ENCODE measurements at places on chromosomes 13 and 19. TPM values are rescaled to one million over a fixed set of nuclear protein-coding genes. Genes with fewer than 3 reads are reported as not detected.

- H3K27ac ChIP-seq, result no peak overlapping the region
- H3K4me1 ChIP-seq, result peaks cover 12% of the 10 kb centered on the region
- H3K4me3 ChIP-seq, result no peak overlapping the region
- peaks cover 32% of the 10 kb centered on the region for H3K27me3 ChIP-seq
These were observed 28.5 kb upstream of the ARGLU1 start for GRCh38 chr13:106596275-106596937.

DNA sequence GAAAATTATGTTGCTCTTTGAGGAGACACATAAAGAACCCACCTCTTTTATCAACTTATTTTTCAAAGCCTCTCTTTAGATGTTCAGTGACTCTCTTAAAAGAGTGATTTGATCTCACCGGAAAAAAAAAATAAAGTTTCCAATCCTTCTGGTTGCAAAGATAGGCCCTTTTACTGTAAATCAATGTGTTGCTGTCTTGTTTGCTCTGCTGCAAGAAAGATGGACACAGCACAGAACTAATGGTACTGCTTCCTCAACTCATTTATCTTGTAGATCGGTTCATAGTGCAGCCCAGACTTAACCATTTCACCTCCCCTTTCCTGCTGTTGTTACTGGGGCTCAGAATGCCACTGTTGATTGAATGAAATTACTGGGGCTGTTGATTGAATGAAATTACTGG is 388.9 kb upstream of the KLF12 start:
- H3K4me3 ChIP-seq, result no peak overlapping the region
- no peak for DNase-seq
- peaks cover 5% of the 10 kb centered on the region for H3K27me3 ChIP-seq
- H3K4me1 ChIP-seq, result no peaks in the 10 kb centered on the region
- no peak overlapping the region for H3K27ac ChIP-seq

- H3K36me3 ChIP-seq, result peaks cover 17% of the 10 kb centered on the region
- peaks cover 4% of the 10 kb centered on the region for H3K27me3 ChIP-seq
- peaks cover 20% of the 10 kb centered on the region for H3K4me1 ChIP-seq
- peak overlapping the region; percentile 69 for H3K27ac ChIP-seq
These were observed 14.3 kb downstream of the COL5A3 start for GRCh38 chr19:9995999-9996398.

GRCh38 chr13:29118471-29118870 is 298.3 kb downstream of the MTUS2 start:
- DNase-seq, result no peak
- H3K27ac ChIP-seq, result no peak overlapping the region
- no peaks in the 10 kb centered on the region for H3K27me3 ChIP-seq
- H3K4me3 ChIP-seq, result no peak overlapping the region
- H3K36me3 ChIP-seq, result no peaks in the 10 kb centered on the region

GRCh38 chr13:72886272-72887067 is 104.5 kb downstream of the PIBF1 start:
- H3K27ac ChIP-seq, result no peak overlapping the region
- no peak overlapping the region for H3K4me3 ChIP-seq
- no peaks in the 10 kb centered on the region for H3K27me3 ChIP-seq
- peaks cover 5% of the 10 kb centered on the region for H3K4me1 ChIP-seq

The CEACAM19 gene
- 0.39 TPM for total RNA-seq

DNA sequence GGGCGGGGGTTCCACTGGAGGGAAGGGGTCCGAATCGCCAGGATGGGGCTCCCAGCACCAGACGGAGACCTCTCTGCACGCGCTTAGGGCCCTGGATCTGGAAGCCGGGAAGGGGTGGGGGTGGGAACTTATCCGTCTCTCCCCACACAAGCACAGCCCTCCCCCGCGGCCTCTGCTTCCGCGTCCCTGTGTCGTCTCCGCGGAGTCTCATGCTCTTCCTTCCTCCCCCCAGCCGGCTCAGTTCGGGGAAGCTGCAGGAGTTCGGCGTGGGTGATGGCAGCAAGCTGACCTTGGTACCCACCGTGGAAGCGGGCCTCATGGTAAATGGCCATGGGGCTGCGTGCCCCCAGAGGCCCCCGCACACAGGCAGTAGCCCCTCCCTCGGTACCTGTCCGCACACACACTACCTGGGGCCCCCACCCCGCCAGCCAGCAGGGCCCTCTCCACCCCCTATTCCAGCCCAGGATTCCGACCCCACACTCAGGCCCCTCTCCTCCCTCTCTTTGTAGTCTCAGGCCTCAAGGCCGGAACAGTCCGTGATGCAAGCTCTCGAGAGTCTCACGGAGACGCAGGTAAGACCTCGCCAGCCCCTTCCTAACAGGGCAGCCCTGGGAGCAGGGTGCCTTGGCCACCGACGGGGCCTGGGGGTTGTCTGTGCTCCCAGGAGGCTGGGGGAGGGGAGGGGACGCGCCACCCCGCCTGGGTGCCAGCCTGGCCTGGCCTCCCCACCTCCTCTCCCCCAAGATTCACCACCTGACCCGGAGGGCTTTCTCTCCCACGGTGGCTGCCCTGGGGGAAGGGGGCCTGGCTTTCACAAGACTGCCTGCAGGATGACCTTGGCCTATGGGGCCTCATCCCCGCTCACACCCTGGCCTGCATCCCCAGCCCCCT is 3.2 kb downstream of the MIDN start:
- H3K36me3 ChIP-seq, result peaks cover 4% of the 10 kb centered on the region
- H3K4me3 ChIP-seq, result peak overlapping the region; percentile 92
- peak; percentile 50 for DNase-seq
- no peaks in the 10 kb centered on the region for H3K27me3 ChIP-seq
- H3K27ac ChIP-seq, result peak overlapping the region; percentile 93

GRCh38 chr19:35329323-35329722 is 336 bp downstream of the CD22 start:
- no peak for DNase-seq
- H3K27me3 ChIP-seq, result peaks cover 22% of the 10 kb centered on the region
- H3K27ac ChIP-seq, result no peak overlapping the region
- H3K4me3 ChIP-seq, result peak overlapping the region; percentile 47
- peaks cover 17% of the 10 kb centered on the region for H3K4me1 ChIP-seq

- H3K4me1 ChIP-seq, result peaks cover 29% of the 10 kb centered on the region
- DNase-seq, result no peak
- H3K27me3 ChIP-seq, result peaks cover 13% of the 10 kb centered on the region
These were observed 41.8 kb downstream of the TPT1 start for GRCh38 chr13:45299194-45299593.

DNA sequence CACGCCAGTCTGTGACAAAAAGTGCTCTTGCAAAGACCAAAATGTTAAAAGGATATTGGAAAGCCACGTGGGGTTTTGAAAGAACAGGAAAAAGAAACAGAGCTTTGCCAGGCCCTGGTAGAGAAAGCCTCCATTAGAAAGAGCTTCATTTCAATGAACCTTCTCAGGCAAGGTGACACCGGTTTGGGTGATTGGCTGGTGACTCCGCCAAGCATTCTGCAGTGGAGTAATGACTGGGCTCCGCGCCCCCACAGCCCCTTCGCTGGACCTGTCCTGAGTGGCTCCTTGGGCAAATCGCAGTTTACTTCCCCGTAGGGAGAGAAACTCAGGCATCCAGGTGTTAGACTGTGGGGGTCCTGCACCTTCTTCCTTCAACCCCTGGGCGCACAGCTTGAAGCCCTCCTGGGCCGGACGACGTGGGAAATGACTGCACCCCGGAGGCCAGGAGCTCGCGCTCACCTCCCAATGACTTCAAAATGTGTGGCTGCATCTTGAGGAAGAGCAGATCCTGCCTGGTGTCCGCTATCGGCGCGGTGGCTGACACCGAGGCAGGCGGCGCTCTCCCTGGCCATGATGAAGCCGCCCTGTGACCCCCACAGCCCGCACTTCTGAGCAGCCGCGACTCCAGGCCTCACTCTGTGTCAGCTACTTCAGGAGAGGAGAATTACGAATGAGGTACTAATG is 444.6 kb upstream of the SGCG start:
- no peaks in the 10 kb centered on the region for H3K4me1 ChIP-seq
- no peaks in the 10 kb centered on the region for H3K36me3 ChIP-seq
- peaks cover 36% of the 10 kb centered on the region for H3K27me3 ChIP-seq
- no peak overlapping the region for H3K27ac ChIP-seq
- no peak overlapping the region for H3K4me3 ChIP-seq
- no peak for DNase-seq

DNA sequence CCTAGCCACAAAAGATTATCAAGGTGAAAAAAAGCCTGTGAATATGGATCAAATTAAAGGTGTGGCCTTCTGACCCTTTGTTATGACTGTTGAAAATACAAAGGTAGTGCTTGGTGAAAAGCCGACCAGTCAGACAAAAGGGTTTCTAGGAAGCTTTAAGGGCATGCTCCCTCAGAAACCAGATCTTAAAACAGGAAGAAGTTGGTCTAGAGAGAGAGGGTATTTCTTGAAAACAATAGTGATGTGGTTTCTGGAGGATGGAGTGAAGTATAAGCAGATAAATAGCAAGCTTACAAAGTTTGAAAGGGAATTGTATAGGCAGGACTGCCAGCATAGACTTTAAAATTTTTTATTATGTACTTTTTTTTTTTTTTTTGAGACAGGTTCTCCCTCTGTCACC is 5.0 kb upstream of the EID2 start:
- no peaks in the 10 kb centered on the region for H3K36me3 ChIP-seq
- peaks cover 40% of the 10 kb centered on the region for H3K4me1 ChIP-seq
- no peak for DNase-seq

GRCh38 chr13:112443191-112443994 is 67.2 kb downstream of the SPACA7 start:
- peaks cover 37% of the 10 kb centered on the region for H3K27me3 ChIP-seq
- no peak overlapping the region for H3K27ac ChIP-seq
- H3K4me3 ChIP-seq, result no peak overlapping the region
- DNase-seq, result no peak
- H3K4me1 ChIP-seq, result peaks cover 3% of the 10 kb centered on the region

- H3K4me1 ChIP-seq, result peaks cover 10% of the 10 kb centered on the region
- peaks cover 6% of the 10 kb centered on the region for H3K36me3 ChIP-seq
- H3K4me3 ChIP-seq, result peak overlapping the region; percentile 89
- H3K27me3 ChIP-seq, result no peaks in the 10 kb centered on the region
These were observed 722 bp downstream of the COLGALT1 start for GRCh38 chr19:17555929-17556813.

DNA sequence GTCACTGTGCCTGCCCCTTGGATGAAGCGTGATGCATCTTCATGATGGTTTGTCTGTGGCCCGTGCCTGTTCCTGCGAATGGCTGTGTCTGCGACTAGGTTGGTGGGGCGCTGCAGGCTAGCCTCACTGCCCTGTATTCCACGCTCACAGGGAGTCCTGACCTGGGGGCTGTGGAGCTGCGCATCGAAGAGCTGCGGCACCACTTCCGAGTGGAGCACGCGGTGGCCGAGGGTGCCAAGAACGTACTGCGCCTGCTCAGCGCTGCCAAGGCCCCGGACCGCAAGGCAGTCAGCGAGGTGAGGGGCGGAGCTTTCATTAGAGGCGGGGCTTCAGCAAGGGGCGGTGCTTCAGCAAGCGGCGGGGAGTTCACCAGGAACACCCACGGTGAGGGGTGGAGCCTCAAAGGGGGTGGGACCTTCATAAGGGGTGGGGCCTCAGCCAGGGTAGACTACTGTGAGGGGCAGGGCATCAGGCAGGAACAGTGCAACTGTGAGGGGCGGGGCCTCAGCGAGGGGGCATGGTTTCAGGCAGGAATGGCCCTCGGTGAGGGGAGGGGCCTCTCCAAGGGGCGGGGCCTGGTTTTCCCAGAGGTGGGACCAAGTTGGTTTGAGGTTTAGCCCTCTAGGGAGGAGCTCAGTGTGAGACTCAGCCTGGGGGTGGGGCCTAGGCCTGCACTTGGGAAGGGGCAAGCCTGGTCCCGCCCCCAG is 17.2 kb downstream of the PKN1 start:
- no peak overlapping the region for H3K27ac ChIP-seq
- no peak overlapping the region for H3K4me3 ChIP-seq
- peaks cover 5% of the 10 kb centered on the region for H3K36me3 ChIP-seq
- peaks cover 7% of the 10 kb centered on the region for H3K4me1 ChIP-seq
- peak; percentile 38 for DNase-seq

GRCh38 chr13:45132369-45133064 is 12.2 kb downstream of the GTF2F2 start:
- H3K4me1 ChIP-seq, result peaks cover 12% of the 10 kb centered on the region
- DNase-seq, result no peak
- no peak overlapping the region for H3K4me3 ChIP-seq
- peaks cover 3% of the 10 kb centered on the region for H3K36me3 ChIP-seq
- H3K27ac ChIP-seq, result no peak overlapping the region

DNA sequence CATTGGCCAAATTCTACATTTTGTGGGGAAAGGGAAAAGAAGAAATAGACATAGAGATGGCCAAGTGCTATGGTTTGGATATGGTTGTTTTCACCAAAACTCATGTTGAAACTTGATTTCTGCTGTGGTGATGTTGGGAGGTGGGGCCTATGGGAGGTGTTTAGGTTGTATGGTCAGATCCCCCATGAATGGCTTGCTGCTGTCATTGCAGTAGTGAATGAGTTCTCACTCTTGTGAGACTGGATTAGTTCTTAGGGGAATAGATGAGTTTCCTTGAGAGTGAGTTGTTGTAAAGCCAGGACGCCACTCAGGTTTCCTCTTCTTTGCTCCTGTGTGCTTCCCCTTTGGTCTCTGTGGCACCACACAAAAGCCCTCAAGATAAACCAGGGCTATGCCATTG is 242.6 kb upstream of the RFC3 start:
- H3K4me3 ChIP-seq, result no peak overlapping the region
- H3K36me3 ChIP-seq, result no peaks in the 10 kb centered on the region
- no peak for DNase-seq
- no peak overlapping the region for H3K27ac ChIP-seq

- peak within 1 kb of the TSS; percentile 92 for H3K4me3 ChIP-seq
- H3K27ac ChIP-seq, result peak within 1 kb of the TSS; percentile 88
- H3K27me3 ChIP-seq, result no peaks in the 10 kb centered on the region
- no peaks in the 10 kb centered on the region for H3K4me1 ChIP-seq
- DNase-seq, result peak; percentile 59
- peaks cover 5% of the 10 kb centered on the region for H3K36me3 ChIP-seq
These were observed at the start of gene ZNF577 for GRCh38 chr19:51887522-51888498. TSS of gene ZNF577 (minus strand) at chr19:51887951. CDS start at chr19:51880382, 7,569 bp downstream.

GRCh38 chr13:110565296-110565695 is 3.8 kb upstream of the RAB20 start:
- no peaks in the 10 kb centered on the region for H3K36me3 ChIP-seq
- peaks cover 19% of the 10 kb centered on the region for H3K4me1 ChIP-seq
- peaks cover 35% of the 10 kb centered on the region for H3K27me3 ChIP-seq
- H3K4me3 ChIP-seq, result no peak overlapping the region
- no peak for DNase-seq

DNA sequence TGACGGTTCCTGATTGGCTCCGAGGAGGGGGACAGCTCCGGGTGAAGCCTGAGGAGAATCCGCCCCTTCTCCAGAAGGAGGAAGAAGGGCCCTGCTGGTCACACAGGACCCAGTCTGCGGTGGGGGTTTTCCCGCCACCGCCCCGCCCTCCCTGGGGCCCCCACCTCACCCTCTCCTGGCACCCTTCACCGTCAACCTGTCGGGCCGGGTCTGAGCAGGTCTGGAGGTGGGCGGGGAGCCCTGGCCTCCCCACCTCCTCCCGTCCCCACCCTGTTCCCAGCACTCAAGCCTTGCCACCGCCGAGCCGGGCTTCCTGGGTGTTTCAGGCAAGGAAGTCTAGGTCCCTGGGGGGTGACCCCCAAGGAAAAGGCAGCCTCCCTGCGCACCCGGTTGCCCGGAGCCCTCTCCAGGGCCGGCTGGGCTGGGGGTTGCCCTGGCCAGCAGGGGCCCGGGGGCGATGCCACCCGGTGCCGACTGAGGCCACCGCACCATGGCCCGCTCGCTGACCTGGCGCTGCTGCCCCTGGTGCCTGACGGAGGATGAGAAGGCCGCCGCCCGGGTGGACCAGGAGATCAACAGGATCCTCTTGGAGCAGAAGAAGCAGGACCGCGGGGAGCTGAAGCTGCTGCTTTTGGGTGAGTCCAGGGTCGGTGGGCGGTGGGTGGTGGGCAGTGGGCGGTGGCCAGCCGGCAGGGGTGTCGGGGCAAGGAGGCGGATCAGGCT is at the start of gene GNA15:
Gene GNA15, plus strand, starts transcription at position 73 of the 723 bp plus-strand sequence. Its CDS starts 418 bp downstream, at position 491.
- peak; percentile 69 for DNase-seq
- H3K4me1 ChIP-seq, result peaks cover 28% of the 10 kb centered on the region
- peak within 1 kb of the TSS; percentile 88 for H3K4me3 ChIP-seq
- H3K36me3 ChIP-seq, result no peaks in the 10 kb centered on the region
- H3K27me3 ChIP-seq, result no peaks in the 10 kb centered on the region
